ENCODE measurements at places on chromosomes 12 and 14. TPM values are rescaled to one million over a fixed set of nuclear protein-coding genes. Genes with fewer than 3 reads are reported as not detected.

The SLCO1B1 gene
- not detected for total RNA-seq

The RASSF8 gene
- 11.8 TPM for total RNA-seq

The CCDC177 gene
- not detected for total RNA-seq

The SLC6A13 gene
- not detected for total RNA-seq

All from myometrial cell (primary cell).